ENCODE measurements at places on chromosomes 4 and X.

- no peak for DNase-seq
Measured at GRCh38 chrX:155592331-155592730, 20.4 kb downstream of the TMLHE start.

DNA sequence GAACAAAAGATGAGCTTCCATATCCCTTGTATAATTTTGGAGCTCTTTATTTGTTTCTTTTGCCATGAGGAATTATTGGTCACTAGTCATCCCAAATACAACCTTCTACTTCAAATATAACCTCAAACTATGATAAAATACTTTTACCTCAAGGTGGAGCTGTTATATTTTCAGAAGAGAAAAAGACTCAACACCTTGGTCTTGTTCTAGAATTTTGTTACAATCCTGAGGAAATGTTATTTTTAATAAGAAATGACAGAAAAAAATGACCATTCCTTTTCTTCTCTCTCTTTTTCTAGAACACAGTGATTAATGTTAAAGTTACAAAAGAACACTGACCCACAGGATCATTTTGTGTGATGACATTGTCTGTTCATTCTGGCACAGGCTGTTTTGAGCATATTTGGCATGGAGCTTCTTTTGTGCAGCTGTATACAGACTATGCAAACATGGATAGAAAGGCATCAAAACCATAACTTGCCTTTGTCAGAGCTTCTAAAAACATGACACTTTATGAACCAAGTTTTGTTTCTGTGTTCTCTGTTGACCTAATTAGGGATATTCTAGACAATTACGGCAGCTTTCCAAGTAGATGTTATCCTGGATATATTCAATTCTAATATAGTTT is 159.6 kb upstream of the CTSO start:
- DNase-seq = no peak

GRCh38 chr4:181364504-181364903 is 878.7 kb upstream of the TENM3 start:
- DNase-seq = no peak

- DNase-seq = no peak
Measured at GRCh38 chr4:123418351-123418931, 21.8 kb downstream of the SPRY1 start.

GRCh38 chr4:147830987-147831386 is 99.1 kb downstream of the ARHGAP10 start:
- no peak for DNase-seq

- DNase-seq = no peak
Measured at GRCh38 chr4:64230709-64231310, 178.4 kb downstream of the TECRL start.

GRCh38 chr4:31237233-31237632 is 517.1 kb downstream of the PCDH7 start:
- no peak for DNase-seq

DNA sequence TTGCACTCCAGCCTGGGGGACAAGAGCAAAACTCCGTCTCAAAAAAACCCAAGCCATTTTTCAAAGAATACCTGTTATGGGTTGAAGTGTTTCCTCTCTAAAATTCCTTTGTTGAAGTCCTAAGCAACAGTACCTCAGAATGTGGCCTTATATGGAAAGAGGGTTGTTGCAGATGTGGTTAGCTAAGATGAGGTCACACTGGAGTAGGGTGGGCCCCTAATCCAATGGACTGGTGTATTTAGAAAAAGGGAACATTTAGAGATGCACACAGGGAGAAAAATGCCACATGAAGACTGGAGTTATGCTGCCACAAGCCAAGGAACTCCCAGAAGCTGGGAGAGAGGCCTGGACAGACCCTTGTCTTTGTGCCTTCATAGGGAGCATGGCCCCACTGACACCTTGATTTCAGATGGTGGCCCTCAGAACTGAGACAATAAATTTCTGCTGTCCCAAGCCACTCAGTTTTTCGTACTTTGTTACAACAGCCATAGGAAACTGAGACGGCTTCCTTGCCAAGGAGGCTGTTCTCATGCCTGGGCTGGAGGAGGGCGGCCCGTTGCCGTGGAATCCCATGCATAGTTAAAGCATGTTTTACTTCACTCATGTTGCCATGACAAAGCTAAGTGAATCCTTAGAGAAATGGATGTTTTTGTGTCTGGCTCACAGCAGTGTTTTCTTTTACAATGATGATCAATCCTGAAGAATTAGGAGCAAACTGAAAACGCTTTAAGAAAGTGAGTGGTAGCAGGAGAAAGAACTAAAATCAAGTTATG is 16.5 kb downstream of the TRAPPC2 start:
- no peak for DNase-seq

GRCh38 chrX:148412006-148412405 is 88.4 kb upstream of the AFF2 start:
- DNase-seq = no peak
